ENCODE measurements at places on chromosomes 3 and 15.

DNA sequence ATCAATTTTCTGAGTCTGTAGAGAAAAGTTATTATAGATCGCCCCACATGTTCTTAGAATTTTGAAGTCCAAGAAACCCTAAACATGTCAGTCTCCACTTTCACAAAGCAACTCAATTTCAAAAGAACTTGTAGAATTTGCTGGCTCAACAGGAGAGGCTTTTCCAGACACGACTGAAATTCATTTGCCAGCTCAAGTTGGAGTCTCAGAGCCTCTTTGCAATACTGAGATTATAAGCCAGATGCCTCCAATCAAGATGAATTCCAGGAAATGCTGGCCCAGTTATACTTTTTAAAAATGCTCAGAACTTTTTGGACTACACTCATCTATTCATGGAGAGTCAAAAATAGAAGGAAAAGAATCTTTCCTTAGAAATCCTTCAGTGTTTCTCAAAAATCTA, 56.9 kb upstream of the NLGN1 start:
- no peak for DNase-seq

DNA sequence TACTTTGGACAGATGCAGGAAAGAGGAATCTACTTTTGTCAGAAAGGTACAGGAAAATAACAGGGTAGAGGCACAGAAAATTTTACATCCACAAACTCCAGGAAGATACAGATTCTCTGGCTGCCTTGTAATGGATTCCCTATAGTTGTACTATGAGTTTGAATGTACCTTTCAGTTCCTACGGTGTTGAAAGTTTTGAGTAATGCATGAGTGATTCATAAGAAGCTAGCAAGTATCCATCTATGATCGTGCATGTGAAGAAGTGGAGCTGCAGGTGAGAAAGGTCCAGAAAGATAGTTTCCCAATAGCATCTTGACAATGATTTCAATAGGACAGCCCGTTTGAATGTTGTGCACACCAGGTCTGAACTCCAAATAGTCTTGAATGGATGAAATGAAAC, 786.5 kb upstream of the ROBO1 start:
- DNase-seq = no peak

DNA sequence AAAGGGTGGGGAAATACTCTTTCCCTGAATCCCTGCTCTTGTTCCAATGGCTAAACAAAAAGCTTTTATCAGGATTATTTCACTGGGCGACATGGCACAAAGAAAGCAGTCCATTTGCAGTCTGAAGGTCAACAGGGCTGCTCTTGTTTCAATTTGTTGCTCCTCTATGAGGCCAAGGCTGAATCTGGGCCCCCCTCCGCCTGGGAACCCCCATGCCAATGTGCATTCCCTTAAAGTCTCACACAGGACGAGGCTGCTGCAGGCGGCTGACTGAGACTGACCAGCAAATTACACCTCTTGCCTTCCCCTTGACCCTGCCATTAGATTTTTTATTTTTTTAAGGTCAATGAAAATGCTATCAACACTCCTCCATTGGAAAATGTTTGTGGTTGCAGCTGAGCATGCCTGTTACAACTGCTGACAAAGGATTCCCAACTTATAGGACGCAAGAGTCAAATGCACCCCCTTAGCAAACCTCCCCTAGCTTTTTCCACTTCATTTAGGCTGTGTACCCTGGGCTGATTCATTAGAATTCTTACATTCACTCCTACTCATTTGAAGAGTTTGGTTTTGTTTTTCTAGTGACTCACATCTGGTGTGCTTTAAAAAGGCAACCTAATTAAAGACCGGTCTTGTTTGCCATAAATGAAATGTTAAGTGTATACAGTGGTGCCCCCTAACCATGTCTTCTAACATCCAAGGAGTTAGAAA, 60.8 kb upstream of the ARHGEF3 start:
- no peak for DNase-seq

GRCh38 chr15:101172501-101173071, 79.3 kb downstream of the CHSY1 start:
- DNase-seq = no peak

Data from CD4-positive, alpha-beta T cell (primary cell).